WERI-Rb-1 (cell line): ENCODE measurements at places on chromosomes 7 and 10.

- no peak for DNase-seq
Observed at GRCh38 chr7:20559883-20560282, 55.6 kb upstream of the ABCB5 start.

GRCh38 chr10:70677016-70677415 is 4.7 kb downstream of the ADAMTS14 start:
- DNase-seq, result no peak

- DNase-seq, result peak; percentile 46
Observed at GRCh38 chr7:71131256-71132126, 453 bp upstream of the GALNT17 start.

GRCh38 chr7:93228302-93228701 is 2.0 kb upstream of the HEPACAM2 start:
- no peak for DNase-seq
